ENCODE measurements at places on chromosomes 16 and 17. TPM values are rescaled to one million over a fixed set of nuclear protein-coding genes. Genes with fewer than 3 reads are reported as not detected.

Gene IL17C
- total RNA-seq, result not detected

Gene TPSB2
- total RNA-seq, result not detected

Gene KIF18B
- 35.8 TPM for total RNA-seq

Gene HS3ST3B1
- 33.7 TPM for total RNA-seq

Gene P3H4
- total RNA-seq, result 64.4 TPM

Gene B9D1
- 28.2 TPM for total RNA-seq

Gene MYADML2
- total RNA-seq, result not detected

Gene KRT33A
- not detected for total RNA-seq

Gene NOTUM
- total RNA-seq, result 0.38 TPM

Gene CCL18
- total RNA-seq, result not detected

Gene KLHL10
- total RNA-seq, result not detected

Gene MYL11
- not detected for total RNA-seq

Gene TNS4
- total RNA-seq, result under 0.01 TPM

Gene XYLT2
- 43.3 TPM for total RNA-seq

Gene CA7
- not detected for total RNA-seq

Gene CNGB1
- not detected for total RNA-seq

Gene OR3A1
- total RNA-seq, result not detected

Gene TP53TG3C
- total RNA-seq, result not detected

Gene MT1A
- 7.4 TPM for total RNA-seq

Gene LRRC36
- total RNA-seq, result 0.16 TPM

Gene SRL
- total RNA-seq, result not detected

Gene ATP6V0A1
- total RNA-seq, result 27.1 TPM

Gene NPTX1
- 0.49 TPM for total RNA-seq

Gene ALOX12B
- total RNA-seq, result 0.25 TPM

Gene ERI2
- total RNA-seq, result 8.5 TPM

Gene PTX4
- total RNA-seq, result not detected

Gene GAS7
- 8.5 TPM for total RNA-seq

Gene TEX14
- total RNA-seq, result not detected

Gene ZKSCAN2
- 5.2 TPM for total RNA-seq

Gene OR1E2
- total RNA-seq, result not detected

Gene KREMEN2
- total RNA-seq, result 0.81 TPM

Gene KRT24
- total RNA-seq, result not detected

Gene PRSS33
- total RNA-seq, result not detected

Gene NPB
- total RNA-seq, result 5.2 TPM

Gene APOBR
- not detected for total RNA-seq

Gene SCGB1C2
- total RNA-seq, result not detected

Gene SCNN1G
- 0.13 TPM for total RNA-seq

Gene MYO15A
- 0.16 TPM for total RNA-seq

Gene NLRC5
- 3.6 TPM for total RNA-seq

Gene TEKT3
- total RNA-seq, result not detected

Gene KRT26
- total RNA-seq, result not detected

Gene CES3
- total RNA-seq, result 0.38 TPM

Gene ZNF597
- total RNA-seq, result 1.1 TPM

Gene CDRT15
- total RNA-seq, result not detected

Gene SDK2
- 0.33 TPM for total RNA-seq

Gene PPP1R27
- total RNA-seq, result not detected

Gene SLC13A2
- total RNA-seq, result not detected

Gene CLEC18A
- total RNA-seq, result 15.8 TPM

Gene SUPT4H1
- total RNA-seq, result 47.7 TPM

Gene C16orf74
- 11.4 TPM for total RNA-seq

Gene SLC52A1
- total RNA-seq, result under 0.01 TPM

Gene IRX6
- total RNA-seq, result 1.1 TPM

Gene CIBAR2
- not detected for total RNA-seq

Measured in mesangial cell (primary cell).